Activated CD4-positive, CD25-positive, alpha-beta regulatory T cell treated with anti-CD3 and anti-CD28 coated beads, Interleukin-2, amount 50 U/mL, for 16 hours (primary cell): ENCODE measurements at places on chromosomes 12 and 14.

DNA sequence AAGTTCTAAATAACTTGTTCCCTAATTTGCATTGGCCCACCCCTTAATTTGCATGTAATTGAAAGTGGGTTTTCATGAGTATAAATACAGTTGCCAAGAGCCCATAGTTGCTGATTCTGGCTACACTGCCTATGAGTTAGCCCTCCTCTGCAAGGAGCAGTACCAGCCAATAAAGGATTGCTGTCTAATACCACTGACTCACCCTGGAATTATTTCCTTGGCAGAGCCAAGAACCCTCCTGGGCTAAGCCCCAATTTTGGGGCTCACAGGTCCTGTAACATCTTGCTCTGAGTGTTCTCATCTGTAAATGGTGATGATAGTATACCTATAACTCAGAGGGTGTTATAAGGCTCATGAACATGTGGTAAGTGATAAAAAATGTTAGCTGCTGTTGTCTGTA lies 6.8 kb downstream of the TTC8 start:
- no peak for DNase-seq

GRCh38 chr14:52079239-52079959 lies 10.5 kb upstream of the NID2 start:
- no peak for DNase-seq

DNA sequence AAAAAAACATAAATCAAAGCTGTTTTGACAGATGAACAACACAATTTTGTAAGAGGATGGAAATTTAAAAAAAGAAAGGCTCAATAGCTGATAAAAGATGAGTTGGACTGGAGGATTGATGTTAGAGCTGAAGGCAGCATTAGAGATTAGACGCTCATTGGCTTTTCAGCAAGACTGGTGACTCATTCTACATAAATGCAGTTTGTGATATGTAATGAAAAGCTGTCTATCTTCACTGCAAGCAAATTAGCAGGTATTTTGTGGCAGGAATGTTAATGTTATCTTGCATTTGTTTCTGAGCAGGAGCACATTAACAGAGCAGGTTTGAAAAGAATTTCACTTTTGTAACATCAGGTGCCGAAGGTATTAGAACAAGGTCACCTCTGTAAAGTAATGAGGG lies 442.7 kb upstream of the NOVA1 start:
- no peak for DNase-seq

GRCh38 chr12:14188744-14189143 lies 176.7 kb upstream of the ATF7IP start:
- no peak for DNase-seq

DNA sequence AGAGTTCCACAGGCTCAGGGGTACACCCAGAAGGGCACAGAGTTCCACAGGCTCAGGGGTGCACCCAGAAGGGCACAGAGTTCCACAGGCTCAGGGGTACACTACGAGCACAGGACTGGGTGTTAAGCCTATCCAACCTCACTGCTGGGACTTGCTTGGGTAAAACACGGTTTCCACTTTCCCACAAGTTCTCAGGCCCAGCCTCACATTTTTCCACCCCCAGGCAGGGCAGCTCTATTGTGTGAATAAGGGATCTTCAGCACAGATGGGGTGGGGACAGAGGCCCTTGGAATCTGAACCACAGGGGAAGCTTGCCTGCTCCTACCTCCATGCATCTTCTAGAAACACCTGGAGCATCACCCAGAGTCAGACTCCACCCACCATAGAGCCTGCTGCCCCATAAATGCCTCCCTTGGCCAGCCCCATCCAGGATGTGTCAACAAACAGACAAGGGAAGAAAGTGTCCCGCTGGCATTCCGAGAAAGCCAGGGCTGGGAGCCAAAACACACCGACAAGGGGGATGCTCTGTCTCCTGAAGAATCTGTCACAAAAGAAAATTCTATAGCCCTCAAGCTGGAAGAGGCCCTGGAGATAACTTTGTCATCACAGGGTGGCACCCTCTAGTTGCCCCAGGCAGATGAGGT lies 4.8 kb downstream of the CRACR2A start:
- DNase-seq, result no peak

GRCh38 chr12:95216711-95217376 lies 423 bp downstream of the FGD6 start:
- no peak for DNase-seq

- DNase-seq, result no peak
Observed at GRCh38 chr12:128076188-128076587, 190.8 kb upstream of the TMEM132C start.

DNA sequence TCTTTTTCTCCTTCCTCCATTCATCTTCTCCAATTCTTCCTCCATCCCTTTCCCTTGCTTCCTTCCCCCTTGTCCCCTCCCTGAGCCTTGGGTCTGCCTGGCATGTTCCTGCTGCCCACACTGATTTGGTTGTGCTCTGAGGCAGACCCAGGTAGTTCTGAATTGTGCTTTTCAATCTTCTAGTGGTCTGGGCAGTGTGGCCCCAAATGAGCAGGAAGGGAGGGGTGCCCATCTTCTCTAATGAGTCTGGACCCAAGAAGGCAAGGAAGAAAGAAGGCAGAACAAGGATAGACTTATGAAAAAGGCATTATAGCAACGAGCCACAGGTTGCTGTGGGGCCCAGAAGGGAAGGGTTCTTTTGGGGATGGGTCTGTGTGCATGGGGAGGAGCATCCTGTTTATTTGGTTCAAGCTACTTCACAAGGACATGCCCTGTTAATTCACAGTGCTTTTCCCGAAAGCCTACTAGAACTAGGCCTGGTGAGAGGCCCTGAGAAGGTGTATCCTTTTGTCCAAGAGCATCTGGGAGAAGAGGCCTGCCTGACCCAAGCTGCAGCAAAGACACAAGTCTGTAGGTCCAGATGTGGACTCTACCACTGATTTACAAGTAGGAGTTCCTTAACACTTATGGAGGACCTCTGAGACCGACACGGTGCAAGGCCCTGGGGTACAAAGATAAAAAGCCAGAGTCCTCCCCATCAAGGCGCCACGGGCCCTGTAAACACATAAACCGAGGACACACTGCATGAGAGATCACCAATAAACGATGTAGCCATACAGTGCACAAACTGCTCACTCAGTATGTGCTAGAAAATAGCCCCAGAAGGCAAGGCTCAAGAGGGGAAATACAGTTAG lies 1.1 kb upstream of the SUSD6 start:
- DNase-seq, result no peak

- DNase-seq, result no peak
Observed at GRCh38 chr12:114726092-114726710, 42.2 kb upstream of the TBX3 start.

DNA sequence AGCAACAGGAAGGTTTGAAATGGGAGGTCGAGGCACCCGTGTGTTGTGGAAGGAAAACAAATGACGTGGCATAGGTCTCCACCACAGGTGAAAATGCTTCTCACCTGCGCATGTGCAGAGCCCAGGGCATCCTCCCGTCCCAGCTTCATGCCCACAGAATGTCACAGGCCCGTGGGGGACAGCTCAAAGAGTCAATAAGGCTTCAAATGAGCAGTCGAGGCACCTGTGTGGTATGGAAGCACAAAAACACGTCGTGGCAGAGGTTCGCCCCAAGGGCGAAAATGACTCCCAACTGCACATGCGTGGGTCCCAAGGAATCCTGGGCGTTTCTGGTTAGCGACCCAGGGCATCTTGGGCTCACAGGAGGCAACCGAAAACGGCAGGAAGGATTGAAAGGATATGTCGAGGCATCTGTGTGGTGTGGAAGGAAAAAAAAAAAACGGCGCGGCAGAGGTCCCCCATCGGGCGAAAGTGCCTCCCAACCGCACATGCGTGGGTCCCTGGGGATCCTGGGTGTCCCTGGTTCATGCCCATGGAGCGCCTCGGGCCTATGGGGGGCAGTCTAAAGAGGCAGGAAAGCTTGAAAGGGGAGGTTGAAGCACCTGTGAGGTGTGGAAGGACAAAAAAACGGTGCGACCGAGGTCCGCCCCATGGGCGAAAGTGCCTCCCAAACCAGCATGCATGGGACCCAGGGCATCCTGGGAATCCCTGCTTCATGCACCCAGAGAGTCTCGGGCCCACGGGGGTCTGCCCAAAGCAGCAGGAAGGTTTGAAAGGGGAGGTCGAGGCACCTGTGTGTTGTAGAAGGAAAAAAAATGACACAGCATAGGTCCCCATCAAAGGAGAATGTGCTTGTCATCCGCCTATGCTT lies 578.5 kb downstream of the ALG10 start:
- DNase-seq, result no peak

- DNase-seq, result no peak
Observed at GRCh38 chr14:102551995-102552705, 40.3 kb upstream of the RCOR1 start.

DNA sequence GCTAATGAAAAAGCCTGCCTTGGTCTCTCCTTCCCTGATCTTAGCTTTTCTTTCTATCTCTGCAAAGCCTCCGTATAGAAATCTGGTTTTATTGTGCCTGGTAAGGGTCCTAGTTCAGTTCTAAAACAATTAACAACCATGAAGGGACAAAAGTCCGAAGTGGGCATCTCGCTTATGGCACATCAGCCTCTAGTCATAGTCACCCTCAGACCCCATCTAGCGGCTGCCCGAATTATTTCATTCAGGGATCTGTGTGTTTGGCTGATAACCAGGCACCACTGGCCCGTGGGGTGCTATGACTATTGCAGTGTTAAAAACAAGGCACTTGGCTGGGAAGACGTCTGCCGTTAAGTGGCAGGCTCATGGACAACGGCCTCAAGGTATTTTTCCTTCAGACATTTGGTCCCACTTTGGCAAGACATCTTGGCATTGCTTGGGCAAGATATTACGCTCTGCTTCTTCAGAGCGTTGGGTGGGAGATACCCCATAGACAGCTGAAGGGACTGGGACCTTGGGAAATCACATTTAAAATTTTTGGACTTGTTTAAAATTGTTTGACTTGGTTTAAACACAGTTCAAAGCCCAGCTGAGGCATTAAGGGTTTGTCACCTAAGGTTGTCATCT lies 87.1 kb downstream of the SINHCAF start:
- DNase-seq, result peak; percentile 13

GRCh38 chr12:966724-967123 lies 17.2 kb upstream of the RAD52 start:
- no peak for DNase-seq

DNA sequence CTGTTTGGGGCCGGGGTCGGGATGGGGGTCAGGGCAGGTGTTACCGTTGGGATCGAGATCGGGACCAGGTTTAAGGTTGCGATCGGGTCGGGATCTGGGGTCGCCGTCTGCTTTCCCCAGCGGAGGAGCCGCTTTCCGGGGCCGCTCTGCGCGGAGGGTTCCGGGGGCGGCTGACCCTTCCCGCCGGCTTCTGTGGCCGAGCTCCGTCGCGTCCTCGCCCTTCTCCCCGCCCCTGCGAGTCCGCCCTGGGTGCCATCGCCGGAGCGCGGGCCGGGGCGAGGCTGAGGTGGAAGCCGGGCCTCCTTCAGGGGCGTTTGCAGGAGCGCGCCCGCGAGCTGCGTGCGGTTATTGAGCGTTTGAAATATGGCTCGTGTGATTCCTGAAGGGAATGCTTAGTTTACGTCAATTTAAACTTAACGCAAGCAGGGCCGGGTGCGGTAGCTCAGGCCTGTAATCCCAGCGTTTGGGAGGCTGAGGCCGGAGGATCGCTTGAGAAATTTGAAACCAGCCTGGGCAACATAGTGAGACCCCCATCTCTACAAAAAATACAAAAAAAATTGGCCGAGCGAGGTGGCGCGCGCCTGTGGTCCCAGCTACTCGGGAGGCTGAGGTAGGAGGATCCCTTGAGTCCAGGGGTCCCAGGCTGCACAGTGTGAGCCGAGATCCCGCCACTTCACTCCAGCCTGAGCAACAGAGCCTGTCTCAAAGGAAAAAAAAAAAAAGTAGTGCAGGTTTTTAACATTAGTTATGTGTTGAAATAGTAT lies 620 bp downstream of the PGAM5 start:
- no peak for DNase-seq

DNA sequence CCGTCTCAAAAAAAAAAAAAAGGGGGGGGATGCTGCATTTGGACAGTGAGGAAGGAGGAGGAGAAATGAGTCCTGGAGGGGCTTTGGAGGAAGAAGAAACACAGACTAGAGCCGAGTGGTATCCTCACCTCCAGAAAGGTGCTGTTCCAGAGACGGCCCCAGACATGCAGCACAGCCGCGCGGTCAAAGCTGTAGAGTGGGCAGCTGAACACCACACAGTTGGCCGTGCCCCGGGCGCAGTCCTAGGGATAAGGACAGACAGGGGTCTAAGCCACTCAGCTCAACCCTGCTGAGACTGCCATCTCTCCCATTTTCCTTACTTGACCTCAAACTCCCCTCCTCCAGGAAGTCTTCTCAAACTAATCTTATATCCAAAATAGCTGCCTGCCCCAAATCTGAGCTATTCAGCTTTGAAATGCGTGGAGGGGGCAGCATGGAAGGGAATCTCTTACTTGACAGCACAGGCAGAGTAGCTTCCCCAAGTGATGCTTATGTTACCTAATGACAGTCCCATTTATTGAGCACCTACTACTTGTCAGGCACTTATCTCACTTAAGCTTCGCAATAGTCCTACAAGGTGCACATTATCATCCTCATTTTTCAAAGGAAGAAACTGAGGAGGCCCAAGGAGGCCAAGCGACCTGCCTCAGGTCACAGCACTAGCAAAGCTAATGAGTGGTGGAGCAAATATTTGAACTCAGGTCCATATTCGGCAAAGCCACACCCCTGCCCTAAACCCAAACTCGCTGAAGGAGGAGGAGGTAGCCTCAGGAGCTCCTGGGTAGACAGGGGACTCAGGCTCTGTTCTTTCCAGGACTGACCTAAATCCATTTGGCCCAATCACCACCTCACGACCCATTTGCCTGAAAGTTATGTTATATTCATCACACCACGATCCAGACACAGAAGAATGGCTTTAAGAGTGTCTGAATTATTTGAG lies 18.7 kb downstream of the ITGA7 start:
- DNase-seq, result no peak

- DNase-seq, result no peak
Observed at GRCh38 chr12:2963154-2963759, 4.1 kb downstream of the TEAD4 start.

GRCh38 chr12:49874142-49874897 lies 29.4 kb downstream of the FAIM2 start:
- DNase-seq, result no peak

- no peak for DNase-seq
Observed at GRCh38 chr12:88507270-88507669, 73.0 kb downstream of the KITLG start.

DNA sequence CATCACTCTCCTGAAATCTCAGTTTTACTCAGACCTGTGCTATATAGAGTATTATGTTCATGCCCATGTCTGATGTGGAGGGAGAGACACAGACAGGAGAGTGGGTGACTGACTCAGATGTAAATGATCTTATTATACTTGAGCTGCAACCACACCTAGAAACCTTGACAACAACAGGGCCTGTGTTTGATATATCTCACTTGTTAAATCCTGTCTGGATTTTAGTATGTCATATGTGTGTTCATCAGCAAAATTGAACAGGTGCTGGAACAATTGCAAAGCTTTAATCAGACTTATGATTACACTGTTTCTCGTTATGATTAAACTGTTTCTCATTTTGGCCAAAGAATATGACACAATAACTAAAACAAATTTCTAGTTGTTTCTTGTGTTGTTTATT lies 37.7 kb downstream of the DIP2B start:
- no peak for DNase-seq

DNA sequence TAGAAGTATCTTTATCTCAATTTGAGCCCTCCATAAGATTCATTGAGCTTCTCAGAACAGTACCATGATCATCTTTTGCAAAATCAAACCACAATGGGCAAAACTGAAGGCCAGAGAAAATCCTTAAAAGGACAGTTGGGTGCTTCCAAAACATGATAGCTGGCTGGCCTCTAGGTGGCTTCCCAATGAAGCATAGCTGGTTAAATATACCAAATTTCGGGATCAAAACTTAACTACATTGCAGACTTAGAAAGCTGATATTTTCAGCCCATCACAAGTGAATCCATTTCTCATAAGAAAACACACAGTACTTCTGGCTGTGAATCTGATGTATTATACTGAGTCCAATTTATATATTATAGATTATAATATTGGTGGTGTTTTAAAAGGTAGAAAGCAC lies 15.3 kb upstream of the PIK3C2G start:
- DNase-seq, result no peak
